Activated naive CD8-positive, alpha-beta T cell treated with anti-CD3 and anti-CD28 coated beads, Interleukin-2, amount 10 ng/mL, durations not matched to agents 7 days and 5 days (primary cell): ENCODE measurements at places on chromosomes 5 and 9. TPM values are rescaled to one million over a fixed set of nuclear protein-coding genes. Genes with fewer than 3 reads are reported as not detected.

DNA sequence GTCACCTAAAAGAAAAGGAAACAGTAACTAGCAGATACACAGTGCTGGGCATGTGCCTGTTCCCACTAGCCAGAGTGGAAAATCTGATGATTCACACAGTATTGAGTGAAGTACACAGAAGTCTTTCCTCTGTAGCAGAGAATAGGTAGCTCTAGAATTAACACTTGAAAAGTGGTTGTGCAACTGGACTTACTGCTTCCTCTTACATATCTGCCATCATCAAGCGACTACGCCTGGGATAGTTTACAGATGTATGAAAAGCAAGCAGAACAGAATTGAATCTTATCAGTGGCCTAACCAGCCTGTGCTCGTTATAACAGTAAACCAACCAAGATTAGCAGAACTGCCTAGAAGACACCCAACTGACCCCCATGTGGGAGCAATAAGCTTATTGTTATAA, 130.6 kb downstream of the DTWD2 start:
- H3K4me1 ChIP-seq, result no peaks in the 10 kb centered on the region
- no peaks in the 10 kb centered on the region for H3K36me3 ChIP-seq
- H3K27me3 ChIP-seq, result no peaks in the 10 kb centered on the region
- H3K27ac ChIP-seq, result no peak overlapping the region
- DNase-seq, result no peak
- H3K4me3 ChIP-seq, result no peak overlapping the region

GRCh38 chr5:180141068-180141660, 67.8 kb downstream of the RASGEF1C start:
- H3K4me1 ChIP-seq, result no peaks in the 10 kb centered on the region
- H3K27me3 ChIP-seq, result peaks cover 7% of the 10 kb centered on the region
- H3K4me3 ChIP-seq, result no peak overlapping the region
- H3K36me3 ChIP-seq, result no peaks in the 10 kb centered on the region
- H3K27ac ChIP-seq, result no peak overlapping the region
- no peak for DNase-seq

GRCh38 chr5:157820593-157821252, 38.2 kb downstream of the CLINT1 start:
- H3K27me3 ChIP-seq, result no peaks in the 10 kb centered on the region
- no peak overlapping the region for H3K4me3 ChIP-seq

DNA sequence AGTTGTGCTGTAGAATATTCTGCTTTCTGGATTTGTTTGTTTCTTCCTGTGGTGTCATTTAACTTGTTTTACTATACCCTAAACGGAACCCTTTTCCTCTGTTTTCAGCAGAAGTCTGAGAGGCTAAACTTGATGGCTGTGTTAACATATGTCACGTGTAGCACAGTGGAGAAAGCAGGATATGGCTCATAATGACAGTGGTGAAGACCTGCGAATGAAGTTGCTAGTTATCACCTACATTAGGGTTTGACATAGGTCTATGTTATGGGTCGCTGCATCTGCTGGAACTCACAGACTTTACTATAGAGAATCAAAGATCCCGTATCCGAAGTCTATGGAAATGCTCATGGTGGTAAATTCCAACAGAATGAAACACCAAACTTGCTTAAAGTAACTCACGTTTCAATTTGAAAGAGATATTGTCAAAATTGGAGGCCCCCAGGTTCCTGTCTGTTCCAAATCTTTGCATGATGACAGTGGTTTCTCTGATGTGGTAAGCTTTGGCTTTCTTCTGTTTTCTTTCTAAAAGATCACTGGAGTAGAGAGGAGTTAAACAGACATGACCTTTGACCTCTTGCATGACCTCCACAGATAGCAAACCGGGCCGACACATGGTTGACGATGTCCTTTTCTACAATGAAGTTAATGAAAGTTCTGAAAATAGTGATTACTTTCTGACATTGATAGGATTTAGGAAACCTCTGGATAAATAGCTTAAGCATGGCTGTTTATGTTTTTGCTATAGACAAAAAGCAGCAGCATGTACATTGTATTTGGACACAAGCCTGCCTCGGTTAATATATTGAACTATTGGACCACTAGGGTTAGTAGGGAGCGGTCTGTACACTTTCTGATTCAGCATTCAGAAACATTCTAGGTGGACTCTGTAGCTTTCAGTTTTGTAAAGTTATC, 3.1 kb upstream of the CATSPER3 start:
- no peak for DNase-seq
- H3K27ac ChIP-seq, result peak overlapping the region; percentile 66
- no peaks in the 10 kb centered on the region for H3K27me3 ChIP-seq
- peaks cover 13% of the 10 kb centered on the region for H3K36me3 ChIP-seq

DNA sequence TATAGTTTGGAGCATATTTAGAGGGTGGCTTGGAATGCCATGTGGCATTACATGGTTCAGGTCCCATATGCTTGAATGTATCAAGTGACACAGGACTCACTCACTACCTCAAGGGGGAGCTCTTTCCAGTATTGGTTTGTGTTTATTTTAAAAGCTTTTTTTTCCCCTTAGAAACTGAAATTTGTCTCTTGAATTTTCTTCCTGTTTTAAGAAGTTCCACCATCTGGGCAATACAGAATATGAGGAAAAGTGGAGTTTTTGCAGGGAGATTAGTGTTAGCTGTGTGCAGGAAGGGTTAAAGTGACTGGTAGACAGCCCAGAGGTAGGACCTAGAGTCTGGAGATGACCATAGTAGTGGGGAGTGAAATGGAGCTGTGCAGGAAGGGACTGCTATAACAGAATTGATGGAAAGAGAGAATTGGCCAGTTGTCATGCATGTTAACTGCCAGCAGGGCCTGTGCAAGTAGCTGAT, 36.6 kb downstream of the CTNNA1 start:
- peaks cover 59% of the 10 kb centered on the region for H3K27me3 ChIP-seq
- peaks cover 5% of the 10 kb centered on the region for H3K4me1 ChIP-seq
- H3K4me3 ChIP-seq, result no peak overlapping the region
- no peak overlapping the region for H3K27ac ChIP-seq

- no peak overlapping the region for H3K4me3 ChIP-seq
- DNase-seq, result no peak
- H3K27ac ChIP-seq, result no peak overlapping the region
- no peaks in the 10 kb centered on the region for H3K27me3 ChIP-seq
- no peaks in the 10 kb centered on the region for H3K4me1 ChIP-seq
- H3K36me3 ChIP-seq, result no peaks in the 10 kb centered on the region
Measured at GRCh38 chr9:107946364-107947141, 457.0 kb upstream of the KLF4 start.

- H3K4me1 ChIP-seq, result peaks cover 43% of the 10 kb centered on the region
- DNase-seq, result no peak
- H3K4me3 ChIP-seq, result peak overlapping the region; percentile 66
- H3K27ac ChIP-seq, result peak overlapping the region; percentile 83
Measured at GRCh38 chr5:112878760-112879159, 17.7 kb downstream of the SRP19 start.

DNA sequence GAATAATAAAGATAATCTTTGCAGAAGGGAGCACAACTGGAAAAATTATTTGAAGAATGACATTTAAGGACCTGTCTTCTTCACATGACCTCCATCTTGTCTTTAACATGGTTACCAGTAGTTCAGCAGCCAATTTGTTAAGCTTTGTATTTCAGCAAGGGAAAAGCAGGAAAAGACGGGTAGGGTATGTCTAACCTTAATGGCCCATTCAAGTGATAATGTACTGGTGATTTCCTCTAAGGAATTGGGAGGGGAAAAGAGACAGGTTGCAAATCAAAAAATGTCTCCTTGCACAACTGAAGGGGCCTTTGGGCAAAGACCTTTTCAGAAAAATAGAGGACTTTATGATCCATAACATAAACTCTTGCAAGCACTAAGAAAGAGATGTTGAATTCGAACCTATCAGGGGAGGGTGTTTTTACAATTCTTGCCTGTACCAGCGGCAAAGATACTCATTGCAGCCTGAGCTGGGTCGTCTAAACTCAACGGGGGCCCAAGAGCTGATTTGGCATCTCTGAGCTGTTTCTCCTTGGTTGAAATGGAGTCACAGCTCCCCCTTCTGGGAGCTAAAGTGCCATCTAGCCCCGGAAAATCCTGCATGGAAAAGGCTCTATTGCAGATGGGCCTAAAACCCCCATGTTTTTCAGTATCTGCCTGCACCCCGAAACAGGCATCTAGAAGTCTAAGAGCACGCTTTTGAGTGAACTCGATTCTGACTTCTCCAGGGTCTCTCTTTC, 3.8 kb downstream of the BRINP1 start:
- no peak overlapping the region for H3K27ac ChIP-seq
- peaks cover 3% of the 10 kb centered on the region for H3K36me3 ChIP-seq
- peaks cover 4% of the 10 kb centered on the region for H3K4me1 ChIP-seq
- peaks cover 23% of the 10 kb centered on the region for H3K27me3 ChIP-seq

DNA sequence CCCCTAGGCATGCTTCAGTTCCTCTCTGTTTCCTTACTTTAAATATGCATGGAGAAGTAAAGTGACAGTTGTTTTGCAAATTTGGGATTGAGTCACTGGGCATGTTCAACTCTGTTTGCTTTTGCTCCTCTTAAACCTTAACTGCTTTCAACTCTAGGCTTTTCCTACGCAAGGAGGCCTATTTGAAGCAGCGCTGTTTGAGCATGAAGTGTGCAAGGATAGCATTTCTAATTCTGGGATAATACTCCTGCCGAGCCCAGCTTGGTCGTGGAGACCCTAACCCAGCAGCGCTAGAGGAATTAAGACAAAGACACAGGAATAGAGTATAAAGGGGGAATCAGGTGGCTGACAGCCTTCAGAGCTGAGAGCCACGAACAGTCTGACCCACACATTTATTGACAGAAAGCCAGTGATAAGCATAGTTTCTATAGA, 803.4 kb upstream of the CDH10 start:
- H3K4me3 ChIP-seq, result no peak overlapping the region
- no peak for DNase-seq
- no peaks in the 10 kb centered on the region for H3K36me3 ChIP-seq
- no peak overlapping the region for H3K27ac ChIP-seq
- H3K27me3 ChIP-seq, result no peaks in the 10 kb centered on the region
- no peaks in the 10 kb centered on the region for H3K4me1 ChIP-seq

GRCh38 chr9:92635760-92636159, 34.2 kb downstream of the IPPK start:
- no peak overlapping the region for H3K4me3 ChIP-seq
- H3K27ac ChIP-seq, result no peak overlapping the region
- H3K27me3 ChIP-seq, result no peaks in the 10 kb centered on the region
- peaks cover 17% of the 10 kb centered on the region for H3K36me3 ChIP-seq

- DNase-seq, result no peak
- H3K4me1 ChIP-seq, result no peaks in the 10 kb centered on the region
- no peaks in the 10 kb centered on the region for H3K27me3 ChIP-seq
- H3K4me3 ChIP-seq, result no peak overlapping the region
- H3K36me3 ChIP-seq, result peaks cover 31% of the 10 kb centered on the region
- H3K27ac ChIP-seq, result no peak overlapping the region
Measured at GRCh38 chr5:76660360-76660759, 37.2 kb upstream of the F2RL2 start.

DNA sequence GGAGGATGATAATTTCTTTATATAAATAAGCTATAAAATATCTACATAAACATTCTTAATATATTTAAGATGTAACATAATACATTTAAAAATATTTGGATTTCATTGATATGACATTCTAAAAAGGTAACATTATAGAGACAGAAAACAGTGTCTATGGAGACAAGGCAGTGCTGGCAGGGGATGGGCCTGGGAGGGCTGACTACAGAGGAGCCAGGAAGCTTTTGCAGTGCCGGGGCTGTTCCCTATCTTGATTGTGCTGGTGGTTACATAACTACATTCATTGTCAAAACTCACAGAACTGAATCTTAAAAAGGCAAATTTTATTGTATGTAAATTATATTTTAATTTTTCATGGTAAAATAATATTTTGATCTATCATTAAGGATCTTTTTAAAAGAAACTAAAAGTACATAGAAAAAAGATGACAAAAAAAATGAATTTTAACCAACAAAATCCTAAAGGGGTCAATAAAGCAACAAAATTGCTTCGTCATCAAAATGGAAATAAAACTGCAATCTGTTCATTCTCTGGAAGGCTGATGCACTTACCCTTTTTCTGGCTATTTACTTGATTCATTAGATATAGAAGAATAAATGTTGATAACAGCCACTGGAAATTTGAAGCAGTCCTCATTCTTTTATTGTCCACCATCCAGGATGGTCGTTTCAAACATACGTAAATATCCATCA, 26.3 kb downstream of the LIFR start:
- H3K36me3 ChIP-seq, result no peaks in the 10 kb centered on the region
- no peaks in the 10 kb centered on the region for H3K4me1 ChIP-seq
- peaks cover 10% of the 10 kb centered on the region for H3K27me3 ChIP-seq
- H3K27ac ChIP-seq, result no peak overlapping the region

GRCh38 chr9:80147866-80148265, 576.1 kb downstream of the TLE4 start:
- no peak overlapping the region for H3K4me3 ChIP-seq
- H3K4me1 ChIP-seq, result no peaks in the 10 kb centered on the region
- no peaks in the 10 kb centered on the region for H3K36me3 ChIP-seq
- no peak for DNase-seq
- peaks cover 3% of the 10 kb centered on the region for H3K27me3 ChIP-seq
- H3K27ac ChIP-seq, result no peak overlapping the region

DNA sequence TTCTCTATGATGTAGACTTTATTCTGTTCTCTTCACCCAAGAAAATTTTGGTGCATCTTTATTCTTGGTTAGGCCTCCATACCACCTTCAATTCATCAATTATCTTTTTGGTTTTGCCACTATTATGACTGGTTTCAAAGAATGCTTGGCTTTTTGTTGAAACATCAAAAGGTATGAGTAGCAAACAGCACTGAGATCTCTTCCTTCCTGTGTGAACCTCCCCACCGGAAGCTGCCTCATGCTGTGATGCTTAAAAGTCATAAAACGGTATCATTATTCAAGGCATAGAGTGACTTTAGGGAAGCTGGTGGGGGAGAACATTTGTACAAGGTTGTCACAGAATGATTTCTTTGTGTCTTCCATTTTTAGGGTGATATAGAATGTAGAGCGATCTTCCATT, 70.6 kb downstream of the IQGAP2 start:
- H3K27me3 ChIP-seq, result no peaks in the 10 kb centered on the region
- H3K36me3 ChIP-seq, result peaks cover 34% of the 10 kb centered on the region
- H3K27ac ChIP-seq, result peak overlapping the region; percentile 91
- DNase-seq, result peak; percentile 37
- peaks cover 34% of the 10 kb centered on the region for H3K4me1 ChIP-seq

GRCh38 chr9:113973963-113974413, 97.9 kb downstream of the ZNF618 start:
- no peak overlapping the region for H3K27ac ChIP-seq
- no peaks in the 10 kb centered on the region for H3K36me3 ChIP-seq
- H3K27me3 ChIP-seq, result no peaks in the 10 kb centered on the region
- DNase-seq, result no peak
- no peaks in the 10 kb centered on the region for H3K4me1 ChIP-seq
- no peak overlapping the region for H3K4me3 ChIP-seq

- H3K4me1 ChIP-seq, result peaks cover 37% of the 10 kb centered on the region
- H3K36me3 ChIP-seq, result peaks cover 2% of the 10 kb centered on the region
- H3K27ac ChIP-seq, result peak overlapping the region; percentile 63
- DNase-seq, result no peak
- peak overlapping the region; percentile 42 for H3K4me3 ChIP-seq
Measured at GRCh38 chr9:89815061-89815902, 210.5 kb downstream of the GADD45G start.

Gene GLRA1
- total RNA-seq, result not detected

Gene ACTBL2
- not detected for total RNA-seq

Gene TBC1D9B
- total RNA-seq, result 98.8 TPM

Gene IFNK
- total RNA-seq, result not detected

Gene SYK
- total RNA-seq, result 0.69 TPM

Gene RGS7BP
- not detected for total RNA-seq

Gene OBP2B
- not detected for total RNA-seq

Gene PRRX2
- not detected for total RNA-seq

Gene C5orf34
- 9.8 TPM for total RNA-seq

Gene IL9
- not detected for total RNA-seq

Gene ECSCR
- total RNA-seq, result not detected
